ENCODE measurements at places on chromosomes 13 and 19. TPM values are rescaled to one million over a fixed set of nuclear protein-coding genes. Genes with fewer than 3 reads are reported as not detected.

DNA sequence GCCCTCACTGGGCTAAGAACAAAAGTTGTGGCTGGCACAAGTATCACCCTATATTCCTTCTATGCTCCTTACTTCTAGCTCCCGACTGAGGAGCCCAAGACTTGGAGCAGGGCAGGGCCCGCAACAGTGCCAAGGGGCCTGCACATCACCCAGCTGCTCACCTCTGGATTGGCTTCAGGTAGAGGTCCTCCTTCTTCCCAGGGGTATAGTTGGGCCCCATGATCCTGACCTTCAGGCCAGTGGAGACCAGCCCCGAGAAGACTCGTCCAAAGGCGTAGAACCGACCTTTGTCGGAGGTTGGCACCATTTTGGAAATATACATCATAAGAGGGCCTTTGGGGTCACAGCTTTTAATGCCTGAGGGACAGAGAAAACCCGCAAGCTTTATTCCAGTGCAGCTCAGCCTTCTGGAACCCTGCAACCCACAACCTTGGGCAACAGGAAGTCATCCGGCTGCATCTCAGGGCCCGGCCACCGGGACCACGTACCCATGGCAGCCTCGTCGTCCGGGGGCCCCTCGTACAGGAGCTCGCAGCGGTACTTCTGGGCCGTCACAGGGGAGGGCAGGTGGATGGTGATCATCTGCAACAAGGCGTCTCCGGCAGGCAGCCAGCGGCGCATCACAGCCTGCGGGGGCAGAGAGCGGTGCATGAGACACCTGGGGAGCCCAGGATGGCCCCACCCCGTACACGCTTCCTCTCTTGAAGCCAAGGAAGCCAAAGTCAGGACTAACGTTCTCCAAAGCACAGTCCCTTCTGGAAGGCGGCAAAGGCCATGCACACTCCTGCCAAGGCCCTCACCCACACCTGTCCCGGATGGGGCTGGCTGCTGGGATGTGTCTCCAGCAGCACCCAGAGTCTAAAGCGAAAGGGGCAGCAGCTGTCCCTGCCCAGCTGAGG, 4.7 kb downstream of the EEF2 start:
- DNase-seq, result no peak

- DNase-seq, result no peak
Observed at GRCh38 chr13:85724546-85725432, 74.4 kb downstream of the SLITRK6 start.

DNA sequence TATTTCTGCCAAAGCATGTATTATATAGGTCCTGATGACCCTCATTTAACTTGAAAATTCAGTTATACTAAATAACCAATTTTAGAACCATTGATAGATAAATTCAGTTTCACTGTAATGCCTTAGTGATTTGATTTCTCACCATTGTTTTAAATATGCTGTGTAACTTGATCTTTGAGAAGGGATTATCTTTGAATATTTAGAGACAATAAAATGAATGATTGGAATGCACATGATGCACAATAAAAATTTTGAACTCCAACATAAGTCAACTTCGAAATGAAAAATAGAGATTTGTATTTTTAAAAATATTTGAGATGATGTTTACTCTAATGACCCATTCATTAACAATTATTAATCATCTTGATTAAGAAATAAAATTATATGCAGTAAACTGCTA, 654.5 kb downstream of the OLFM4 start:
- DNase-seq, result no peak

- DNase-seq, result no peak
Observed at GRCh38 chr13:20001366-20002190, 43.1 kb downstream of the ZMYM2 start.

GRCh38 chr19:49999371-50000010, 25.7 kb downstream of the VRK3 start:
- DNase-seq, result no peak

- no peak for DNase-seq
Observed at GRCh38 chr13:44276061-44276460, 97.6 kb upstream of the SERP2 start.

The C1QTNF9B gene
- total RNA-seq, result not detected

The SRRM5 gene
- 0.33 TPM for total RNA-seq

The SLC17A7 gene
- not detected for total RNA-seq

The IQCN gene
- 5.6 TPM for total RNA-seq

The GSX1 gene
- total RNA-seq, result not detected

The OR10H1 gene
- not detected for total RNA-seq

The ONECUT3 gene
- not detected for total RNA-seq

The SELENOV gene
- not detected for total RNA-seq

The TNFSF9 gene
- total RNA-seq, result 2.6 TPM

Measured in body of pancreas (tissue), 4 donors.